ENCODE measurements at places on chromosomes 2 and 18.
A peak's percentile ranks its signal among the peaks of the same experiment; 100 is the strongest.

GRCh38 chr2:39099870-39100728 is 20.8 kb downstream of the SOS1 start:
- no peak for DNase-seq

DNA sequence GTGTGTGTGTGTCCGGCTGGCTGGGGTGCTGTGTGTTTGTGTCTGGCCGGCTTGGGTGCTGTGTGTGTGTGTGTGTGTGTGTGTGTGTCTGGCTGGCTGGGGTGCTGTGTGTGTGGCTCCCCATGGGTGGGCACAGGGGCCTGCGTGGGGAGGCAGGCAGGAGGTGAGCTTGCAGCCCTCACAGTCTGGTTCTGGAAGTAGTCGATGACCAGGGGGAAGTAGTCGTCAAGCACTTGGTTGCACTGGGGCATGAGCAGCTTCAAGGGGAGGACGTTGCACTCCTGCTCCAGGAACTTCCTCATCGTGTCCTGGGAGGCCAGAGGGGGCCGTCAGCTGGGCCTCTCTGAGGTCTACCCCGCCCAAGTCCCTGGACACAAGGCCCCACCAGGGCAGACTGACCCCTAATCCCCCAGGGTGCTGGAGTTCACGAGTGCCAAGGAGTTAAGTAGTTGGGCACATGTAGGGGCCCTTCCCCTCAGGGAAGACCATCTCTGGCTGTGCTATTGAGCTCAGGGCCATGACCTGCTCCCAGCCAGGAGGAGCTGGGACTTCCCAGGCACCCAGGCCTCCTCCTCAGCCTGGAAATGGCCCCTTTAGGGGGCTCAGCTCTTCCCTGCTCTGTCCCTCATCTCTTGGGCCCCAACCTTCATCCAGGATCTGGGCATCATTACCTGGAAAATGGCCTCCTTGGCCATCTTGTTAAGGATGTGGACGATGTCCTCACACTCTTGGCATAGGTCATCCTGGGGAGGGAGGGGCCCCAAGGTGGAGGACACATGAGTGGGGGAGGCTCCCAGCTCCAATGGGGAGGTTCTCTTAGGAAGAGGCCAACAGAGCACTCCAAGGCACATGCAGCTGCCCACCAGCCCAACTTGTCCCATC is 1.3 kb downstream of the SFTPB start:
- no peak for DNase-seq

DNA sequence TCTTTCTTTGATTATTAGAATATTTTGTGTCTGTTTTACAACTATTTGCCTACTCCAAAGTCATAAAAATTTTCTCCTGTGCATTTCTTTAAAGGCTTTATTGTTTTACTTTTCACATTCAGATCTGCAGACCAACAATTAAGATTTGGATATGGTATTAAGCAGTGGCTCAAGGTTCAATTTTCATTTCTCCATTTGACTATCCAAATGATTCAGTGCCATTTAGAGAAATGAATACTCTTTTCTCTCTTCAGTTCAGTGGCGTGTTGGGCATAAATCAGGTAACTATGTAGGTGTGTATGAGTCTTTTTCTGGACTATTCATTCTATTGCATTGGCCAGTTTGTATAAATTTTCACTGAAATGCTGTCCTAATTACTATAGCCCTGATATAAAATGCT is 57.3 kb upstream of the IL1R1 start:
- no peak for DNase-seq

- DNase-seq: no peak
Observed at GRCh38 chr2:189608795-189609422, 28.3 kb upstream of the SLC40A1 start.

DNA sequence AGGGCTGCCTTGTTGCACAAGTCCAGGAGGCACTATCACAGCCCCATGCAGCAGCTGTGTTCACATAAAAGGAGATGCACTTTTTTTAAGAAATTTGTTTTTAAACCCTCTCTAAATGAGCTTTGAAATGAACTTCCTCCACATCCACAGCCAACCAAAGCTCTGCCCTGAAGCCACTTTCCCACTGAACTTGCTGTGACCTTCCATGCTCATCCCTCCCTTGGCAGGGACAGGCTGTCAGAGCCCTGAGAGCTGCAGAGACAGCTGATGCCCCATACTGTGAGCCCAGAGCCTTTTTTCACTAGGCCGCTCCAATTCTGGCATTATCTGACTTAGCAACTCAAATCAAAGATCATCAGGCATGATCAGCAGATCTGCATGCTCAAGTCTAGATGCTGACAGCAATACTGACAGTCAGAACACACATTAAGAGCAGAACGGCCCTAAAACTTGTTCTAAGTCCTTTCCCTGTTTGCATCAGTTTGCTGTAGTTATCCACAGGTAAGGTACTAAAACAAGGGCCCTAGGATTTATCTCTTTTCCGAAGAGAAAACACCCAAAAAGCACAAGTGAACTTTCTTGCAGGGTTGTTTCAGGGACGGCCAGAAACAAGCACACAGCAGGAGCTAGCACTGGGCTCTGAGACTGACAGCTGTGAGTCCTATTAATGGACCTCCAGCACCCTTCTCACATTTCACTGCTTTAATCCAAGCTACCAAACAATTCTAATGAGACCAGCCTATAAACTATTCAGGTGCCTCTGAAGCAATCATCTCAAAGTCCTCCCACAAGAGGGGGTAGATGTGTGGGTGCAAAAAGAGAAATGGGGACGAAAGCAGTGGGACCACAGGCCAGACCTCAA is 34.9 kb downstream of the RNU4ATAC start:
- no peak for DNase-seq

DNA sequence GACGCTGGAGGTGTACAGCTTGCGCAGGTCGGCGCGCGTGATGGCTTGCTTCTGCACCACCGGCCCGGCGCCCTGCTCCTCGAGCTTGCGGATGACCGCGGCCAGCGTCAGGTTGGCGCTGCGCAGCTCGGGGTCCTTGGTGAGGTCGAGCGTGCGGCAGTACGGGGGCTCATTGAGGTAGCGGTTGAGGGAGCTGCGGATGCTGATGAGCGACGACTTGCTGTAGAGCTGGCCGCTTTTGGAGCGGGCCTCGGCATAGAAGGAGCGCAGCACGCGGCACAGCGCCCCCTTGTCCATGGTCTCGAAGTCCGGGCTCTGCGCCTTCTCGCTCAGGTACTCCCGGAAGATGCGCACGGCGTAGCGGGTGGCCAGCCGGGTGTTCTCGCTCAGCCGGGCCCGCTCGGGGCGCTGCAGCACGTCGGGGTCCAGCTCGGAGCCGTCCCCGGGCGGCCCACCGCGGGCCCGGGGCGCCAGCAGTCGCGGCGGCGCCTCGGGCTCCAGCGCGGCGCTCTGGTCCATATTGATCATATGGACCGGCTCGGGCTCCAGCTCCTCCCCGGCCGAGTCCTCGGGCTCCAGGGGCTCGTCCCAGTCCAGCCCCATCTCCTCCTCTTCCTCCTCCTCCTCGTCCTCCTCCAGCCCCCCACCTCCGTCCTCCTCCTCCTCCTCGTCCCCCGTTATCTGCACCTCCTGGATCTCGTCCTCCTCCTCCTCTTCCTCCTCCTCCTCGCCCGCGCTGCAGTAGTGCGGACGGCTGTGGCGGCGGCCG is 523 bp downstream of the KCTD1 start:
- DNase-seq: peak; percentile 50

DNA sequence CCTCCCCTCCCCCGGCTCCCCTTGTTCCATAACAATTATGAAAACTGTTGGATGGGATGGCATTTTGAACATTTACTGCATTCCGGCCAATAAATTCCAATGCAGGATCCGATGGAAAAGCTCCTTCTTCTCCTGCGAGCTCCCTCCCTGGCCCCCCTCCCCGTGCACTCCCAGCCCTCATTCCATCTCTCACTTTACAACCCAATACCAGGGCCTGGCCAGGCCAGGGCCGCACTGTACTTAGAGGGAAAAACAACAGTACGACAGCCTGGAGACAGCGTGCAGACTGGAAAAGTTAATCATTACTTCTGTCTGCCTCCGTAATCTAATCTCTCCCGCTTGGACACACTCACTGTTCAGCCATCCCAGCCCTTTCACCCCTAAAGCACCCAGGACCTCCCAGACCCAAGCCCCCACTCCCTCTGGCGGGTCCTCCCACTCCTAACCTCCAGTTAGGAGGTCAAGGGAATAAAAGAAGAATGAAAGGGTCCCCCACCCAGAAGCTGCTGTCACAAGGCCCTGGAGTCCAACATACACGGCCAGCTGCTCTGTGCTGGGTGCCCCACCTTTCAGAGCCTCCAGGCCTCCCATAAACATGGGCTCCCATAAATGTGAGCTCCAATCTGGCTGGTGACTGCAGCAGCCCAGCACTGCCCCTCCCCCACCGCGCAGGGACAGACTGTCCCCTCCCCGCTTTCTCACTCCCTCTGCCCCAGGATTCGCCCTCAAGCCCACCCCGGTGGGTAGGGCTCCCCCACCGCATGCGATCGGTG is 20.6 kb downstream of the SMAD7 start:
- no peak for DNase-seq

GRCh38 chr2:159712929-159713420 is 669 bp downstream of the MARCHF7 start:
- no peak for DNase-seq

- DNase-seq: no peak
Observed at GRCh38 chr2:236772220-236772837, 202.7 kb downstream of the ACKR3 start.

DNA sequence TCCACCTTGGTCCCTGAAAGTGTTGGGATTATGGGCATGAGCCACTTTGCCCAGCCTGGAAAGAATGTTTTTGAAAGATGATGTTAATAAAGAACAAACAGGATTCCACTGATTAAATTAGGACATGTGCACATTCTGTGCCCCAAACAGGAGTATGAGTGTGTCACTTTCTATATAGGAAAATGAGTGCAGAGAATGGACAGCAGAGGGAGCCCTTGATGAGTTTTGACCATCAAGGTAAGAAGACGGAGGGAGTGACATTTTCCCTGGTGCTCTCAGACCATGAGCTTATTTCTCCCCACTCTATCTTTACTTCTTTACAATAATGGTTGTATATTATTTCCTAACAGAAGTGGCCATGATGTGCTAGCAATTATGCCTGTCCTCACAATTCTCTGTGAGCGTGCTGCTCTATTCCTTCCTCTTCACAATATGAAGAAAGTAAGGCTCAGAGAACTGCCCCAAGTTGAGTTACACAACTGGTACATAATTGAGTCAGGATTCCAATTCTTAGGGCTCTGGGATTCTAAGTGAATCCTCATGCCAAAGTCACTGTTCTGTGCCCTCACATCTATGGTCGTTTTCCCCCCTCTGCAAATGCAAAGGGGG is 20.6 kb downstream of the RPL37A start:
- peak; percentile 54 for DNase-seq

DNA sequence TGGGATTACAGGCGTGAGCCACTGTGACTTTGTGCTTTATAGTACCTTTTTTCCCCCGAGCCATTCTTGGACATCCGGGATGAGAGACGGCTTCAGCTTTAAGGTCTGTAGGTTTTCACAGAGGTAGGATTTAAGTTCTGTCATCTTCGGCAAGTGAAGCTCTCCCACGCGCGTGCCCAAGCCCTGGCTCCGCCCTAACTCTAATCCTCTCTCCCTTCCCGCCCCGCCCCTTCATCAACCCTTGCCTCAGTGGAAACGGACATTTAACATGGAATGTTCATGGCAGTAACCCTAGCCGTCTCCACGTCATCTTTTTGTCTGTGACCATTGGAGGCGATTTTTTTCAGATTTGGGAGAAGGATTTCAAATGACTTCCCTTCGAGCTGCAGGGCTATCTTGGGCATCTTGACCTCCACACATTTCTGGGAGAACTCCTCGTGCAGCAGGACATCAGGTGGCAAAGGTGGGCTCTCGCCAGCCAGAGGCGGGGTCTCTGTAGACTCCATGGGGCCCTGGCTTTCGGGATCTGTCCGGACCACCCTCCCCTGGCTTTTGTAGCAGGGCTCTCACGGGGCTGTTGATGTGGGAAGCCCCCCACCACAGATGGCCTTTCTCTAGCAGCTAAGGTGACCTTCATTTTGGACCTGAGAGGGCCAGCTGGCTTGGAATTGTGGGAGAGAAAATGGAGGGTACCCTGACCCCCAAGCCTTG is 6.8 kb downstream of the COLEC11 start:
- no peak for DNase-seq

DNA sequence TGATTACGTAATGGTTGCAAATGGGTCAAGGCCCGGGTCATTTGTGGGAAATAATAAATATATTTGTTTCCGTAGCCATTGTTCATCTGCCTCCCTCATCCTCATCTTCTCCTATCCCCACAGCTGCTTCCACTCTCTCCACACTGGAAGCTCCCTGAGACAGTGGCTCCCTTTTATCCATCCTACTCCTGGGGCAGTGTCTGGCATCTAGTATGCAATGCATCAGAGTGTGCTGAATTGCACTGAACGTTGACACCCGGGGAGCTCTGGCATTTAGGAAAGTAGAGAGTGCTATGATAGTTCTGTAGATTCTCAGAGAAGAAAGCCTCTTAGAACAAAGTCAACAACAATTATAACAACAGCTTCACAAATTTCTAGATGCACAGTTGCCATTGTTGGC is 45.5 kb upstream of the NAB1 start:
- no peak for DNase-seq

DNA sequence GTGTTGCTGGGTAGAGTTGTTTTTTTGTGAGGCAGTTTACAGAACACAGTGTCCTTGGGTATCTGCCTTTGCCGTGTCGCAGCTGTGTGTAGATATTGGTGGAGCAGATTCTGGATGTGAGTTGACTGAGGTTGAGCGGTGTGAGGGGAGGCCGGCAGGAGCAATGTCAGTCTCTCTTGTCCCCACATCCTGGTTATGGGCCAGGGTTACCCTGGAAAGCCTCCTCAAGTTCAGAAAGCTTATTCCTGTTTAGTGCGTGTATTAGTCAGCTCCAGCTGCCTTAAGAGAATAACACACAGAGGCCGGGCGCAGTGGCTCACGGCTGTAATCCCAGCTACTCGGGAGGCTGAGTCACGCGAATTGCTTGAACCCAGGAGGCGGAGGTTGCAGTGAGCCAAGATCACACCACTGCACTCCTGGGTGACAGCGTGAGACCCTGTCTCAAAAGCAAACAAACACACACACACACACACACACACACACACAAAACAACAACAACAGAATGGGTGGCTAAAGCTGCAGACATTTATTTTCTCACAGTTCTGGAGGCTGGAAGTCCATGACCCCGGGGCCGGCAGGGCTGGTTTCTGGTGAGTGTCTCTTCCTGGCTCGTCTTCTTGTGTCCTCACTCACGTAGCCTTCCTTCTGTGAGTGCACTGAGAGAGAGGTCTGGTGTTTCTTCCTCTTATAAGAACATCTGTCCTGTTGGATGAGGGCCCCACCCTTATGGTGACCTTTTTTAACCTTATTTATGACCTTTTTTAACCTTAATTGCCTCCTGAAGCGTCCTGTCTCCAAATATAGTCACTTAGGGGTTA is 5.1 kb downstream of the NCK2 start:
- no peak for DNase-seq

- DNase-seq: no peak
Observed at GRCh38 chr18:23337599-23338444, 115.3 kb upstream of the RIOK3 start.

All from activated gamma-delta T cell treated with Interleukin-2 at 50 U/mL for 16 hours (primary cell).